ENCODE measurements at places on chromosomes 11 and 22.

- no peak for DNase-seq
Measured at GRCh38 chr22:31980628-31981027, 36.3 kb downstream of the YWHAH start.

- no peak for DNase-seq
Measured at GRCh38 chr11:15988693-15989231, 367.6 kb downstream of the SOX6 start.

DNA sequence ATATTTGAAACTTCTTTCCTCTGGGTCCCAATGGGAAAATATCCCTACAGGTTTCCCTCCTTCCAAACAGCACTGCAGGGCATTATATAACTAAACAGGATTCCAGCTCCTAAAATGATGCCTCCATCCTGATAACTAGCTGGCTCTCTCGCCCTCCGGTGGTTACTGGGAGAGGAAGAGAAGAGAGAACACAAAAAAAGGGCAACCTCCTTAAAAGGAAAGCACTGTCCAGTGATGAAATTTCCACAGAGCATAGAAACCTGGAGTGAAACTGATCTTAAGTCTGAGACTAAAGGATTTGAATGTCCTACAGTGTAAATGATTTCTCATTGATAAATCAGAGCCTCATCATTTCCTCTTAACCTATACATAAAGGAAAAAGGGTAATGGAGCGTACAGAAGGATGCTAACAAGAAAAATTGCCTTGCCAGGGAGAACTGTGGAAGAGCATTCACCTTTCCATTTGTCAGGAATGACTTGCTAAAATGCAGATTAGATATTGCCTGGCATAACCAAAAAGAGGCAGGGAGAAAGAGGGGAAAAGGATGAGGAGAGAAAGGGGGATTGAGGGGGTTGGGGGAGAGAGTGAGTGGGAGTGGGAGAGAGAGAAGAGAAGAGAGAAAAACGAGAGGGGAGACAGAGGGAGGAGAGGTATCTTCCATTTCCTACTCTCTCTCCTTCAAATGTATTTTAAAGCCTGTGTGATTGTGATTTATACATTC, 121.3 kb downstream of the APOL5 start:
- DNase-seq = peak; percentile 71

DNA sequence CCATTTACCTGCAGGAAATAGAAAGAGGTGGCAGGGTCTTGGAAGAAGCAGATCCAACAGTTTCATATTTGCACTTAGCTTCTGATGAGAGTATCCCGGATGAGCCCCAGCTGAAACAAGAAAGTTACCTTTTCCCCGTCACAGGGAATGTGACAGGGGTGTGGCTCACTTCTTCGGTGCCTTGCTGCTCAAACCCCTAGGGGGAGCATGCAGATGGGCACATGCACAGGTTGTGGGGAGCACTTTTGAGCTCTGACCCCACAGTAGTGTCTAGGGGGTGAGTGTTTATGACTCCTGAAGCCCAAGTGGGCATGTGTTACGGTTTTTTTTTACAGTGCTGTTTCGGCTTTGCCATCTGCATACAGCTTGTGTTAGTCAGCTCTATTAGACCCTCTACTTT, 1221.0 kb downstream of the JRKL start:
- no peak for DNase-seq

- no peak for DNase-seq
Measured at GRCh38 chr22:47067911-47068625, 305.6 kb downstream of the TBC1D22A start.

GRCh38 chr11:3994030-3994640, 100.5 kb upstream of the RRM1 start:
- DNase-seq = no peak

GRCh38 chr22:28171115-28171514, 252.1 kb upstream of the PITPNB start:
- no peak for DNase-seq

Measured in SW 1271 (cell line).